ENCODE measurements at places on chromosomes 11 and 22.
A peak's percentile ranks its signal among the peaks of the same experiment; 100 is the strongest.

GRCh38 chr22:30234786-30235470 lies 11.6 kb downstream of the LIF start:
- no peak for DNase-seq

GRCh38 chr11:3609416-3610265 lies 32.2 kb downstream of the ART5 start:
- DNase-seq = peak; percentile 53

DNA sequence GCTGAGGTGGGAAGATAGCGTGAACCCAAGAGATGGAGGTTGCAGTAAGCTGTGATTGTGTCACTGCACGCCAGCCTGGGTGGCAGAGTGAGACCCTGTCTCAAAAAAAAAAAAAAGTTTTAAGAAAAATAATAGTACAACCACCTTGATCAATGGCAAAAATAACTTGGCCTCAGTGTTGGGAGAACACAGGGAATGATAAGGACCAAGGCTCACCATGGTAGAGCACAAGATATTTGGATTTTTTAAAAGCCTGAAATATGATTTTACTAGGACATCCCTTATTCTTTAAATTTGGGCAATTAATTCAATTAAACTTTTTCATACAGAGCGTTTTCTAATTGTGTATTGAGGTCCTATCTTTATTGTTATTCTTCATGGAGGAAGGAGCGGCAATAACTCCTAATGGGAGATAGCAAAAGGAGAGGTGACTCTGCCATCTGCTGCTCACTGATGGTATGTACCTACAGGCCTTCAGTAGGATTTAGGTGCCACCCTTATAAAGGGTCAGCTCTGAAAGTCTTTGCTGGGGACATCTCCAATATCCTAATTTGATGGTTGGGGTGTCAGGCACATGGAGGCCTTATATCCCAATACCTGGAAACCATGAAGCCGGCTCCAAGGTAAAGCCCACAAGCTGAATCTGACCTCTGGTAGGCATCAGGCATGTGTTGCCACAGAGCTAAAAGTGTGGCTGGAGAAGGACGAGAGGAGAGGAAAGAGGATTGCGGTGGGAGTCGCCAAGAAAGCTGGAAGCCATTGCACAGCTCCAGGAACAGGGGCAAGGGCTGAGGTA lies 21.9 kb upstream of the POLD3 start:
- DNase-seq = peak; percentile 80

DNA sequence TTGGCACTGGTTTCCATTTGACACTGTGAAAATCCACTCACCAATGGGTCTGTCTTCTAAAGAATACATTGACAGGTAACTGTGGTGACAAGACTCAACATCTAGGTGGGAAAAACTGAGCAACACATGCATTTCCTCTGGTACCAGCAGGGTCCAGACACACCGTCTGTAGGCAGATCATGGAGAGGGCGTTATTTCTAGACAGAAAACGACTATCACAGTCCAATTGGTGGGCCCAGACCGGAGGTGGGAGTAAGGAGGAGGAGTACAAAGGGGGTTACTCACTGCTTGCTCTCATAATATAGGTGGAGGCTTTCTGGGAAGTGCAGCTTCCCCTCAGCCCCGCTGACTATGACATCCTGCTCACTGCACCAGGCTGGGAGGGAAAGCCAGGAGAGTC lies 9.9 kb downstream of the OVCH2 start:
- no peak for DNase-seq

DNA sequence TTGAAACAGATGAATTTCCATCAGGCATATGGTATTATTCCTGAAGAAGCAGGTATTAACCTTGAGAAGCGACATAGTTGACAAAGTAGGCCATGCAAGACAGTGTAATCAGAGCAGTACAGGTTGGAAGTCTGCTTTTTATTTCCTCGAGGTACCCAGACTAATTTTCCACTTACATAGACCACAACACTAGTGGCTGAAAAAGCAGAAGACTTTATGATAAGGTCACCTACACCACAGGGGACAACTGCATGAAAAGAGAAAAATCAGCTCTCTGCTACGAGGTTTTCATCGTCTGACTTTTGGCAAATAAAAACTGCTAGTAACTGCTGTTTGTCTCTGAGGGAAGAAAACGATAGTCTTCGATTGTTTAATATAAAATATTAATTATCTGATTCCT lies 77.5 kb downstream of the CNTN5 start:
- no peak for DNase-seq

DNA sequence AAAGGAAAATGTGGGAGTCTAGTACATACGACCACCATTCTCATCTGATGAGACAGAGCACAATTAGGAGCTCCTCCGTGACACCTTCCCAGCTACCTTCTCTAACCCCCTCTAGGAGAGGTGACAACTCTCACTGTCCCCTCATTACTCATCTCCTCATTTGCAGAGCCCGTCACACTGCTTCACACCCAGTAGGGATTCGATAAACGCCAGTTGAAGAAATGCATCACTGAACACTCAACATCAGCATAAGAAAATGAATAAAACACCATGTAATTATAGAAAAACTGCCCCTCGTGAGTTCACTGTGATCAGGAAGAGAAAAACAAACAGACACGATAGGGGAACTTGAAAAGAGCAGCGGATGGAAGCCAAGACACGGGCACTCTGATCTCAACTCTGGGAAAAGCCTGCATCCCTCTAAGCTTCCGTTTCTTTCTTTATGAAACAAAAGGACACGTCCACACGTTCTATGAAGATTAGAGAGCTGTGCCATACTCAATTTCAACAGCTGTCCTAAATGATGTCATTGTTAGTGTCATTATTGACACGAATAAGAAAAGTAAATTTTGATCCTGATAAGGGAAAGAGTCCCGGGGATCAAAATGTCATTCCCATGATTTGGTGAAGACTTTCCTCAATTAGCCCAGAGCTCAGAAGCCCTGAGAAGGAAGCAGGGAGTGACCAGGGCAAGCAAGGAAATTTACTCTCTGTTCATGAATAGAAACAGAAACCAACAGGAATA lies 356.9 kb downstream of the LARGE1 start:
- no peak for DNase-seq

DNA sequence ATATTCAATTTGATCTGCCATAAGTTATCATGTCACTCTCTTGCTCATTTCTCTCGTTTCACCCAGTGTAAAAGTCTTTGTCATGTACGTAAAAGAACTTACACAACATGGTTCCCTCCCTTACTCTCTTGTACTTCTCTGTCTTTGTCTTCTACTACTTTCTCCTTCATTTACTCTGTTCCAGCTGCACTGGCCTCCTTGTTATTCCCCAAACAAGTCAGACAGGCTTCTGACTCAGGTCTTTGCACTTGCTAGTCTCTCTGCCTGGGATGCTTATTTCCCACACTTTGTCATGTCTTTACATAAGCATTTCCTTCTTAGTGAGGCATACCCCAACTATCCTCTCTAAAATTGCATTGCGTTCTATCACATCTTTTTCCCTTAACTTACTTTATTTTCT lies 117.3 kb downstream of the CYP2R1 start:
- no peak for DNase-seq

- no peak for DNase-seq
Observed at GRCh38 chr22:37569009-37569920, 9.0 kb downstream of the CDC42EP1 start.

GRCh38 chr11:70012134-70012733 lies 65.9 kb upstream of the ANO1 start:
- DNase-seq = no peak

- no peak for DNase-seq
Observed at GRCh38 chr11:2072551-2073261, 66.5 kb downstream of the IGF2 start.

DNA sequence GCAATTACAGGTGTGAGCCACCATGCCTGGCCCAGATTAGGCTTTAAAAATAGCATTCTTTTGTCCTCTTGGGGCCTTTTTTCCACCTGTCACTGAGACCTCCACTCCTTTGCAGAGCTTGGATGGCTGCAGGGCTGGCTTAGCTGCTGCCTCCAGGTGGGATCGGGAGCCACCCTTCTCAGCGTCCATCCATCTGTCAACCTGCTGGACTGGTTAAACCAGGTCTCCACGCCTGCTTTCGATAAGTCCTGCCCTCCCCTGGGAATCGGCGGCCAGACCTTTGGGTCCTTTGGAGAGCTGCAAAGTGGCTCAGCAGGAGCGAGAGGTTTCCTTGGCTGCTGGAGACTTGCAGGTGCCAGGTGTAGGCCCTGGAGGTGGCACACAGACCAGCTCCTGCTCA lies 23.4 kb upstream of the GRAMD4 start:
- no peak for DNase-seq

DNA sequence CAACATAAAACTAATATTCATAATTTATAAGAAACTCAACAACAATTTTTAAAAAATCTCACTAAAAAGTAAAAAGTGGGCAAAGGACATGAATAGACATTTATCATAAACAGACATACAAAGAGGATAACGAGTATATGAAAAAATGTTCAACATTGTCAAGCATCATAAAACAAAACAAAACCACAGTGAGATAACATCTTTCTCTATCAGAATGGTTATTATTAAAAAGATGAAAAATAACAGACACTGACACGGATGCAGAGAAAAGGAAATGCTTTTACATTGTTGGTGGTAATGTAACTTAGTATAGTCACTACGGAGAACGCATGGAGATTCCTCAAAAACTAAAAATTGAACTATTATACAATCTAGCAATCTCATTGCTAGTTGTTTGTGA lies 813.0 kb downstream of the LUZP2 start:
- DNase-seq = no peak

DNA sequence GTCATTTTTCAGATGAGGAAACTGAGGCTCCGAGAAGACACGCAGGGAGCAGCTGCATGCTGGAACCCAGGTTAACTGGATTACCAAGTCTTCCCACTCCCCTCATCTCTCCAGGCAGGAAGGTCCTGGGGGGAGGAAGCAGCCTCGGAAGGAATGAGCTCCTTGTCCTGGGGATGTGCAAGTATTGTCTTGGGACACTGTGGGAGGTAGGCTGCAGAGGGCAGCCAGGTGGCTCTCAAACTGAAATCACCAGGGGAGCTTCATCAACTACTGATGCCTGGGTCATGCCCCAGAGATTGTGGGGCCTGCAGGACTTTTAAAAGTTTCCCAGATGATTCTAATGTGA lies 7.6 kb downstream of the GDPD5 start:
- no peak for DNase-seq

Measured in HTR-8/SVneo (cell line).